ENCODE measurements at places on chromosomes 4 and X. TPM values are rescaled to one million over a fixed set of nuclear protein-coding genes. Genes with fewer than 3 reads are reported as not detected.

Gene CXCL9
- 0.16 TPM for total RNA-seq

Gene MAGED4B
- total RNA-seq, result 7.0 TPM

Gene MXRA5
- 3.5 TPM for total RNA-seq

Gene DCHS2
- 0.32 TPM for total RNA-seq

Gene SSX2B
- not detected for total RNA-seq

Gene GUCY1B1
- total RNA-seq, result 5.0 TPM

Gene FBXO8
- total RNA-seq, result 26.6 TPM

Gene NLGN4X
- total RNA-seq, result 8.4 TPM

Gene RRH
- not detected for total RNA-seq

Gene UGT2A3
- 0.26 TPM for total RNA-seq

Gene NKRF
- total RNA-seq, result 8.0 TPM

Gene ERCC6L
- total RNA-seq, result not detected

Gene CHRNA9
- not detected for total RNA-seq

Gene KLKB1
- not detected for total RNA-seq

DNA sequence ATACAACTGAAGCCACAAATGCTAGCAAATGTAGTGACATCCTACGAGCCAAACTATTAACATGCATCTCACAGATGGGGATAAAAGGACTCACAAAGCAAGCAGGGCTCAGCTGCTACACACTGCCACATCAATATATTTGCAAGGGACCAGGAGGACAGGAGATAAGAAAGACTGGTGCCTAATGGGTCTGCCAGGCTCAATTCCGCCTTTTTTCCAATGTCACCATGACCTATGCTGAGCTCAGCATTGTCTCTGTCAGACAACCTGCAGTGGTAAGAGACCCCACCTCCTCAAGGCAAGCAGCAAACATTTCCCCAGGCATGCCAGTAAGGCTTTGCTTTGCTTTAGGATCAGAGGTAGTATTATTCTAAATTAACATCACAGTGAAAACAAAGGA lies 435 bp downstream of the DCX start:
- no peak for DNase-seq

- no peak for DNase-seq
Measured at GRCh38 chrX:2707334-2707760, 16.3 kb downstream of the CD99 start.

DNA sequence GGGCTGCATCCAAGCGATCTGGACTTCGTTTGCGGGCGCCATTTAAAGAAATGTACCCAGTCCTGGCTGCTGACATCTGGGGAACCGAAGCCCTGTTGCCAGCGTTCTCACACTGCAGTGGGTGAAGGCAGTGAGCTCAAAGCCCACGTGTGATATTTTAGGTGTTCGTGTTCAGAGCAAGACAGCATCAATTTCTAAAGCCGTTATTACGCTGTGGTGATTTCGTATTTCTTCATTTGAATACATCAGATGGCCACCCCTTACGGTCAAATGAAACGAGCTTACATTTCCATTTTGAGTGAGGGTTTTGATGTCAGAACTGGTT lies 376 bp upstream of the C4orf36 start:
- no peak for DNase-seq

DNA sequence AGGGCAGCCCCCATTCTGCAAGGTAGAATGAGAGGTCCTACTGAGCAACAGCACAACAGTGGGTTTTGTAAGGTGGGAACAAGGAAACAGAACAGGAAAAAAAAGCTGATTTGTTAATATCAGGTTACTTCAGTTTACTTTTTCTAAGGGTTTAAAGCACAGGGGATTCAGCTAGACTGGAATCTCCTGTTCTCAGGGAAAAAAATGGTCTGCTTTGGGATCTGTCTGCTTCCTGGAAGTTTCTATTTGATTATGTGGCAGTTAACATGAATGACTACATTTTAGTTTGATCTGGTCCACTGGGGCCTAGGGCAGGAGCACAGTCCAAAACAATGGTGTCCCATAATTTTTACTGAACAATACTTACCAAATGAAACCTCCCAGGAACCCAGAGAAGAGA lies 104.6 kb downstream of the FBXW7 start:
- DNase-seq, result no peak

GRCh38 chrX:31796624-31797023 lies 724.8 kb upstream of the FTHL17 start:
- DNase-seq, result no peak

- DNase-seq, result no peak
Measured at GRCh38 chr4:28686618-28687017, 1826.0 kb downstream of the STIM2 start.

- DNase-seq, result no peak
Measured at GRCh38 chr4:996030-996996, 3.1 kb upstream of the SLC26A1 start.

GRCh38 chr4:137768881-137769280 lies 236.6 kb upstream of the PCDH18 start:
- DNase-seq, result no peak

DNA sequence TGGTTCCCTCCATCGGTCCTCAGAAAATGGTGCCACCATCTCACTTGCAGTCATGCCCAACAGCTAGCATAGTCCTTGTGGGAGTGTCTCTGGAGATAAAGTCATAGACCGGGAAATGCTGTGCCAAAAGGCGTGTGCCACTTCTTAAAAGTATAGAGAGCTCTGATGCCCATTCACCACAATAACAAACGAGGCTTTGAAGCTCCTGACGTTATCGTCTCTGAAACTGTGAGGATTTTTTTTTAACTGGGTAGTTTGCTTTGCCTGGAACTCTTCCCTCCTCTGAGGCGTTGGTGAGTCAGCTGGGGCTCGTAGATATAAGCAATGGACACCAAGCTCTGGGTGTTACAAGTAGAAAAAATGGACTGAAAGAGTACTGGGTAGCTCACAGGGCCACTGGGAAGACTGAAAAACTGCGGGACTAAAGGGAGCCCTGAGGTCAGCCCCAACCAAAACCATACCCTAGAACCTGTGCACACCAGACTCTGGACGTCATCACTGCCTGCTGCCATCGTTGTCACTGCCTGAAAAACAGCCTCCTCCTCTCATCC lies 89.4 kb upstream of the TRIM2 start:
- DNase-seq, result no peak

GRCh38 chr4:43244688-43245382 lies 352.3 kb downstream of the GRXCR1 start:
- no peak for DNase-seq

- DNase-seq, result no peak
Measured at GRCh38 chrX:56550667-56551066, 12.8 kb upstream of the UBQLN2 start.

- no peak for DNase-seq
Measured at GRCh38 chr4:119210775-119211174, 1.7 kb upstream of the USP53 start.

DNA sequence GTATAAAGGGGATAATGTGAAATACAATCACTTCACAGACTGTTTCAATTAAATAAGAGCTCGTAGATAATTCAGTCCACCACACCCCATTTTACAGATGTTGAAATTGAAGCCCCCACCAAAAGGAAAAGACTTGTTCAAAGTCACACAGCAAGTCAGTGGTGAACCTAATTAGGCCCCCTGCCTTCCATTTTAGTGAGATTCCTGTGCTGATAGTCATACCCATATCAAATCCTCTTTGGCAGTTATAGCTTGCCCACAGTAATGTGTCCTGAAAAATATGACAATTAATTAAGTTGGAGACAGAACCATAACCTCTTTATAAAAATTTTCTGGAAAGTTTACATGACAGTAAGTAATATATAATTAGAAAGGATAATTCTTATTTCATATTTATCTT lies 58.0 kb downstream of the AR start:
- DNase-seq, result no peak

DNA sequence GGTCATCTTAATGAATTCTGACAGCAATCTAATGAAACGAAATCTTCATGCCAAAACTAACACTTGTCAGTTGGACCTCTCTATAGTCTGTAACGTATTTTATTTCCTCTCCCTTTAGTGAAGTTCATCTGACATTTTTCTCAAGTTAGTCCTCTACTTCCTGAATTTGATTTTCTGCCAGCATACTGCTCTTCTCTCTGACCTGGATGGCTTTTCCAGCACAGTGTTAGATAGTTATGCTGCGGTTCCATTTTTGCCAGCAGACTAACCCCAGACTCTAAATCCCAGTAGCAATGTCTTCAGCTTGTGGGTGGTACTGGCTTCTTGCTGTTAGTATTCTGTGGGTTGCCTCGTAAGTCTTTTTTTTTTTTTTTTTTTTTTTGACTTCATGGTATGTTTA lies 146.7 kb upstream of the VEGFC start:
- DNase-seq, result no peak

DNA sequence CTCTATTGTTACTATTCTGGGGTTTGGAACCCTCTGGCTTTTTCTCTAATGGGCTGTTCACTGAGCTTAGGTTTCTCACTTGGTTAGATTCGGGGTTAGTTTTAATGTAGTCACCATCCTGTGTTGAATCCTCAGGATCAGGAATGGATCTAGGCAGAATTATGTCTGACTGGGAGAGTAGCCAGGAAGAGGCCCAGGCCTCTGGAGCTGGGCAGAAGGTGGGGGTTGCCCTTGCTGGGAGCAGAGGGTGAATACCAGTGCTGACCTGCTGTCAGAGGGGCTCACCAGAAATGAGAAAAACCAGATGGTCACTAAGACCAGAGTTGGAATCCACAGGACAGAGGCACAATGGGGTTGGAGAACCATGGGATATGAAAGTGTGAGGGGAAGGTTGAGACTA lies 126.6 kb upstream of the SLC4A4 start:
- DNase-seq, result no peak

GRCh38 chr4:165328101-165328425 lies 594 bp downstream of the MSMO1 start:
- DNase-seq, result no peak

DNA sequence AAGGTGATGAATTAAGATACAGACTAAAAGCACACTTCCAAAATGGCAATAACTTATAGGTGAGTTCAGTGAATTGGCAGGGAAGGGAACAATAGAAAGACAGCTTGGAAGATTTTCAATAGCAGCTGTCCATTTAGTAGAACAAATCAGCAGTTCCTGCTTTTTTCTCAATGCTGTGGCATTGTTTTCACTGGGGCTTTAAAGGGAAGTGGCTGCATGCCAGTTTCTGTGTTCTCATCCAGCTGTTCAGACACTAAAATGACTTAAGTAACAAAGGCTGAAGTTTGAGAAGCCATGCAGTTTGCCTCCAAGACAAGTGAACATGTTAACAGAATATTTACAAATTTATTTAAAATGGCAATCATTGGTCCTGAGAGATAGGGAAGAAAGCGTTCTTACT lies 291.9 kb downstream of the FAM47A start:
- DNase-seq, result no peak

- no peak for DNase-seq
Measured at GRCh38 chr4:185550933-185551332, 15.6 kb upstream of the PDLIM3 start.

DNA sequence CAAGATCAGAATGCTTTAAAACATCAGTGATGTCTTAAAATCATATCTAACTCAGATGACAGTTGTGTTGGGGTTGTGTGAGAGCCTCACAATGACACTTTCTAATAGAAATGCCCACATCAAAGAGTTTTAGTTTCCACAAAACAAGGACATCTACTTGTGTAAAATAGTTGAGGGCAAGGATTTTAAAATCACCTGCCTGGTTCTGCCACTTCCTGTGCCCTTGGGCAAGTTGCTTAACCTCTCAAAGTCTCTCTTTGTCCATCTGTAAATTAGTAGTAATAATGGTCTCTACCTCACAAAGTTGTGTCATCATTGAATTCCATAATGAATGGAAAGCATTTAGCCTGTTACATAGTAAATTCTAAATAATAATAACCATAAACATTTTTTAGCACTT lies 41.9 kb upstream of the RELL1 start:
- DNase-seq, result no peak

DNA sequence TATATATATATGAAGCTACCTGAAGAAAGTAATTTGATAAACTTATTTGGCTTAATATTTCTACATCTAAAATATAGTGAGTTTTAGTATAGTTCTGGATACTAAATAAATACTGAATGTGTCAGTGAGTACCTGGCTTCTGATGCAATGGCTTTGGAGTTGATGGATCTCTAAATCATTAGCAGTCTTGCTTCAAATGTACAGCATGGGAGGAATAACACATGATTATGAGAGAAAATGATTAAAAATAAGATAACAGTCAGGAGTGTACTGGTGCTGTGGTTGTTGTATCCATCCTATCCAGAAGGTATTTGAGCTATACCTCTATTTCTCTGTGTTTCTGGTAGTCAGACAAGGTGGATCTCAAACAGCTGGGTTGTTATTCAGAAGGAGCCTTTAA lies 641.3 kb downstream of the TRAM1L1 start:
- DNase-seq, result no peak

- no peak for DNase-seq
Measured at GRCh38 chrX:9573282-9574106, 108.6 kb downstream of the TBL1X start.

GRCh38 chr4:22463179-22463578 lies 52.7 kb downstream of the ADGRA3 start:
- no peak for DNase-seq

- no peak for DNase-seq
Measured at GRCh38 chrX:42098900-42099299, 175.5 kb upstream of the CASK start.

DNA sequence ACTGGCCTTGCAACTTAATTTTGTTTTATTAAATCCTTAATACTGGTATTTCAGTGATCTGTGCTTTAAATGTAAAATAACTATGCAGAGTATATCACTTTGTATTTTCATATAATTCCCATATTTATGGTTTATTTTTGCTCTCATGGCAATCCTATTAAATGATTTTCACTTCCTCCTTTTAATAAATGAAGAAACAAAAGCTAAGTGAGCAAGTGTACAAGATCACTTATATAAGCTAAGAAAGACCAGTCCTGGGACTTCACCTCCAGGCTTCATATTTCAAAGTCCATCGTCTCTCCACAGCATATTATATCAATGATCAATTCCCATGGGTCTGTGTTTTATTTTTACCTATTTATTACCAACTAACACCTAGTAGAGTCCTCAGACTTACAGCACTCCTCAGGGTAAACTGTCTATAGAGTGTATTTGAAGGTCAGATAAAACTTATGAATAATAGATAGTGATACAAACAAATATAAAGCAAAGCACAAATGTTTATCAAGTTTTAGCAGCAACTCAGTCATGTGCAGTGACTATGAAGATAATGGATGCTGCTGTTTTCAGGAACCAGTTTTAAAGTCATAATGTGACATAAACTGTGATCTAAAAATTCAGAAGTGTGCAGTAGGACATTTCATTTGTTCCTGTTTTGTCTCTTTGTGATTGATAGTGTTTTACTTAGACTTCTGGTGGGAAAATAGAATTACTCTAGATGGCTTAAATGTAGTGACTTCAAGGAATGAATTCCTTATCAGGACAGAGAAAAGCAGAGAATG lies 56.8 kb downstream of the ARHGAP24 start:
- DNase-seq, result no peak

GRCh38 chrX:16786139-16786790 lies at the start of gene TXLNG:
TSS of gene TXLNG (plus strand) at chrX:16786466. CDS start at chrX:16786488, 22 bp downstream.
- DNase-seq, result peak; percentile 99

GRCh38 chr4:150960818-150961217 lies 54.3 kb downstream of the LRBA start:
- no peak for DNase-seq

- no peak for DNase-seq
Measured at GRCh38 chr4:93831716-93832496, 3.4 kb downstream of the ATOH1 start.

- no peak for DNase-seq
Measured at GRCh38 chrX:46152756-46153155, 392.5 kb downstream of the ZNF674 start.

GRCh38 chr4:3710451-3711182 lies 55.6 kb upstream of the ADRA2C start:
- no peak for DNase-seq

Data from mesenteric fat pad (tissue), 1 donor.